ENCODE measurements at places on chromosomes 7 and 10.
A peak's percentile ranks its signal among the peaks of the same experiment; 100 is the strongest.

GRCh38 chr7:17104419-17104818, 194.0 kb upstream of the AHR start:
- no peak for DNase-seq

DNA sequence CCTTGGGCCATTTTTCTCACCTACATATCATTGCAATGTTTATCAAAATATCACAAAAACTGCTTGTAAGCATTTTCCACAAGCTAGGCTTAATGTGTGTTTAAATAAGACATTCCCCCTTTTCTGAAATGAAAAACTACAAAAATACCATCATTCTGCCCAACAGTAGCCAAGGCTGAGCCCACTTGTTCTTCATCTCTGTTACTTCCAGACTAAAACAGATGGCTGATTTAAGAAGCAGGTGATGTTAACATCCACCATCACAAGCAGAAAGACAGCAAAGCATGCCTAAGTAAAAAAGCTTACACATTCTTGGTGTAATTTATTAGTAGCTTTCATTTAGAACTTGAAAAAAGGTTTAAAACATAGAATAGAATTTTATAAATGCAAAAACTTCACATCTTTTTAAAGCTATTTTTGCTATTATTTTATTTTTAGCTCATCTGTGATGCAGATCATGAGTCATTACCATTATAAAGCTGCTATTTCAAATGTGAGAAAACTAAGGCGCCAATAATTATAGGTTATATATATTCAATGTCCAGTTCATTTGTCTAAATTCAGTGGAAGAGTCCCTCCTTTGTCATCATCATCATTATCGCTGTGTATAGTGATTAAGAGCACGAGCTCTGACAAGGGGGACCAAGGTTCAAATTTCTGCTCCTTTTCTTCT, 109.4 kb downstream of the RELN start:
- DNase-seq = no peak

GRCh38 chr7:130288829-130289228, 4.1 kb upstream of the CPA4 start:
- DNase-seq = no peak

DNA sequence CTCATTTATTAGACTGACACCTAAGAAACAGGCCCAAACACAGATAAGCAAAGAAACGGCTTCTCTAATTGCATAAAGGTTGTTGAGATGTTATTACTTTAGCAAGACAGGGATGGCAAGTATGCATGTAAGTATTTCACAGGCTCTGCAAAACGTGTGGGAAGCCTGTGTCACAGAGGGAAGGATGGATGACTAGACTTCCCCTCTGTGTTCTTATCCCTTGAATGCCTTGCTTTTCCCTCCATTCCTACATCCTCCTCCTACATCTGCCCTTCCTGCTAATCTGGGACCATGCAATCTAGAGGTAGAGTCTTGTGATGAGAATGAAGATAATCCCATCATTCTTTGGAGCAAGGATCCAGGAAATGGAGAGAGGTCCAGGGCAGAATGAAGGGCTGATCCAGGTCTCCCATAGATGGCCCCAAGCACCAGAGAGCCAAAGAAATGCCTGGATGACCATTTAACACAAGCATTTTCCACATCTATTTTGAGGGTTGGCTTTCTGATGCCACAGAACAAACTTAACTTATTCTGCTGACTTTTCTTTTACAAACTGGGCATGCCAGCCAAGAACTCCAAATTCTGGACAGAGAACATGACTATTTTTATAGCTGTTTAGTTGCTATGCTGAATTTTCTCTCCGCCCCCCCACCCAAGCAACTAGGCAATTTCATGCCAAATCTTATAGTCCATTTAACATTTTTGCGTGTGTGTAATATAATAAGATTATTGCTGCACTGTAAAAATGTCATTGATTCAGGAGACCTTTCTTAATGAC, 48.1 kb downstream of the NRP1 start:
- DNase-seq = no peak

- DNase-seq = no peak
Measured at GRCh38 chr7:6293202-6293601, 20.8 kb upstream of the CYTH3 start.

- DNase-seq = no peak
Measured at GRCh38 chr7:103504505-103505135, 58.6 kb upstream of the SLC26A5 start.

GRCh38 chr7:125636320-125636962, 706.8 kb upstream of the POT1 start:
- no peak for DNase-seq

- no peak for DNase-seq
Measured at GRCh38 chr7:145732521-145732920, 384.1 kb upstream of the CNTNAP2 start.

GRCh38 chr10:131747791-131748190, 153.0 kb upstream of the PPP2R2D start:
- no peak for DNase-seq

DNA sequence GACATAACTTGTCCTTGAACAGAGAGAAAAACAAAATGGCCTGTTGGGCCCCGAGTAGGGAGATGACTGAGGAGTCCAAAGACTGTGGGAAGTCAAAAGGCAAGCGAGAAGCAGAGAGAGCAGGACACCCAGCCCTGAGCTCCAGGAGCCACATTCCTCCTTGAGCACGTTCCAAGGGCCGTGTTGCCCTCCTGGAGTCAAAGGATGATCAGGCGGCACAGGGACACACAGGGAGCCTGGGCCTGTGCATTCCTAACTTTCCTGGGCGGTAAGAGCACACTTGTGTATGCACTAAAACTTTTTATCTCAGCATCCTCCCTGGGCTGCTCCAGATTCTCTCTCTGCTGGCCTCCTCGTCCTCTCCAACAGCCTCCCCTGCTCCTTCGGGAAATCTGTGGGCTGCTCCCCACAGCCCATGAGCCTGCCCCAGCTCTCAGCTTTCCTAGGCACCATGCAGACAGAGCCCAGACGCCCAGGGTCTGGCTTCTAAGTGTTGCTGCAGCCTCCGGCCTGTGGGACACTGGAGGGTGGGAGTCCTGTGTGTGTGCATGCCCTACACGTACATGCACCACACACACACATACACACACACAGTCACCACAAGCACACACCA, 281.8 kb downstream of the POU6F2 start:
- no peak for DNase-seq

DNA sequence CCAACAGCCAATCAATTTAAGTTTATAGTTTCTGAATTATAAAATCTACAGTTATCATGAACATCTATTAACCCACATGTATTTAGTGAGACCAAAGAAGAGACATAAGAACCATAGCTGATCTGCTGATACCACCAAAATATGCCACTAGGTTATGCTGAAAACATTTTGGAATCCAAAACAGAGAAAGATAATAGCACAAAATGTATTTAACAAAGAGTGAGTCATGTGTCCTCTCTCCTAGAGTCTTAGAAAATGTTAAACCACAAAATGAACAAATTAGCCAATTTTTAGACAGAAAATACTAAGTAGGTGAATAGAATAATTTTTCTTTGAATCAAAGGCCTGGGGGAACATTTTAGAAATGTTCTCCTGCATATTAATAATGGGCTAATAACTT, 527.5 kb downstream of the GPAM start:
- no peak for DNase-seq

- DNase-seq = no peak
Measured at GRCh38 chr7:119545118-119545517, 727.9 kb upstream of the KCND2 start.

- DNase-seq = no peak
Measured at GRCh38 chr10:50379616-50380015, 128.3 kb upstream of the ASAH2 start.

DNA sequence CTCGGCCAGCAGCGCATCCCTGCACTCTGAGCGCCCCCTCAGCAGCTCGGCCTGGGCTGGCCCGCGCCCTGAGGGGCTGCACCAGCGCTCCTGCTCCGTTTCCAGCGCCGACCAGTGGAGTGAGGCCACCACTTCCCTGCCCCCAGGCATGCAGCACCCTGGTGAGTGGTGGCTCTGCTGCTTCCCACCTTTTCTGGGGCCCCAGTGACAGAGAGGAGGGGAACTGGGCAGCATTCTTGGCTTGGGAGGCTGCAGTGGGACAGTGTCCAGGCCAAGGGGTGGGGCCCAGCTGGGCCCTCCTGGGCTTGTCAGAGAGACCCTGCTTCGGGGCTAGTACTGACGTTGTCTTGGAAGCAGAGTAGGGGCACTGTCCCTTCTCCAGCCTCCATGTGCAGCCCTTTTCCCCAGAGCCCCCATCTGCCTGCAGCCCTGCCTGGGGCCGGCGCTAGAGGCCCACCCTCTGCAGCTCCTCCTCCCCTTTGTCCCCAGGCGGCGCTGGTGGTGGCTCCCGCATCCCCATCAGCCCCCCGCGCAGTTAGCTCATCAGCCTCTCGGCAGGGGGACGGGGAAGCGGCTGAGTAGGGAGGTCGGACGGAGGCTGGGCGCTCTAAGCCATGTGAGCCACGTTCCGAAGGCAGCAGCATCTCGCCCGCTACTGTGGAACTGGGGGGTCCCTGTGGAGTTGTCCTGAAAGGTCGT, 29.2 kb downstream of the GBX1 start:
- DNase-seq = no peak

DNA sequence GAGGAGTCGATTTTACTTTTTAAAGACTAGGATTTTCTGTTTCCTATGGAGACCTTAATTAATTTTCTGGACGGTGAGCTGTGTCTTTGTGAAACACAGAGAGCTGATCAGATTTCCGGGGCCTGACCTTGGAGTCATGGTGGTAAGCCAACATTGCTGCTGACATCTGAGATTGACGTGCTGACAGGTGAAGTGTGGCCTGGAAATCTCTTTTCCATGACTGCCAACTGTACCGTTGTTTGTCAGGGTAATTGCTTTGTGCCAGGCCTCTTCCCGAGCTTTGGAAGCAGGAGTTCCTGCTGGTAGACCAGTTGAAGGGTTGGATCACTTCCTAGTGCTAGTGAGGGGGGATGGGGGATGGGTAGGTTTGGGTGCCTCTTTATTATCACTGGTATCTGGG, 71.2 kb downstream of the ADRA2A start:
- DNase-seq = no peak

- DNase-seq = no peak
Measured at GRCh38 chr10:81068460-81068859, 530.8 kb downstream of the SH2D4B start.

GRCh38 chr10:48821692-48822091, 117.9 kb downstream of the LRRC18 start:
- no peak for DNase-seq

- DNase-seq = no peak
Measured at GRCh38 chr7:158110661-158111048, 477.0 kb downstream of the PTPRN2 start.

- no peak for DNase-seq
Measured at GRCh38 chr7:121494516-121494915, 98.4 kb upstream of the FAM3C start.

DNA sequence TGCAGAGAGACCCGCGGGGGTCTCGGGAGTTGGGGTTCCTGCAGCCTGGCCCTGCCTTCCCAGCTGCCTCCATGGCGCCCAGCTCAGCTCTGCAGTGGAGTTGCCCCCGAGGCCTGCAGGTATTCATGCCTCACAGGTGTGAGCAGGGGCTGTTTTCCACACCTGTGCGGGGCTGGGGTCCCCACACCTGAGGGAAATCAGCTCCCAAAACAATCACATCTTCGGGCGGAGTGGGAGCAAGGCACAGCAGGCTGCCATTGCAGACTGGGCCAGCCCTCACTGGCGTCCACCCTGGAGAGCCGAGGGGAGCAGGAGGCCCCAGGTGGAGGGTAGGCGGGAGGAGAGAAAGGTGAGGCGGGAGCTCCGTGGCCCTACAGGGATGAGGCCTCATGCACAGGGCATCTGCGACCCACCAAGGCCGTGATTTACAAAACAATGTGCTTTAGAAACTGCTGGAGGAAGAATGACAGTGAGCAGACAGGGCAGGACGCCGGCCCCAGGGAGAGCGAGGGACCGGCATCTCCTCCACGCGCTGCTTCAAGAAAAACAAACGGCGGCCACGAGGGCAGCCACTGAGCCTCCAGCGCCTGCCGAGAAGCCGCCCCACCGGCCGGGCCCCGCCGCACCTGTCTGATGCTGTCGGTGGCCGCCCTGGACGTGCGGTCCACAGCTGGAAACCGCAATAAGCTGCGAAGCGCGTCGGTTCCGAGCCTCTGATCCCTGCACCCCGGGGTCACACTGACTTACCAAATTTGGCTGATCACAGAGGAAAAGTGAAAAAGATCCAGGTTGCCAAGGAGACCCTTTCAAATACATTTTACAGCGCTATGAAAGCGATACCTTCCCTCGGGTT, 53.0 kb upstream of the PDGFA start:
- DNase-seq = no peak

- DNase-seq = no peak
Measured at GRCh38 chr10:59561477-59562121, 148.1 kb downstream of the SLC16A9 start.

DNA sequence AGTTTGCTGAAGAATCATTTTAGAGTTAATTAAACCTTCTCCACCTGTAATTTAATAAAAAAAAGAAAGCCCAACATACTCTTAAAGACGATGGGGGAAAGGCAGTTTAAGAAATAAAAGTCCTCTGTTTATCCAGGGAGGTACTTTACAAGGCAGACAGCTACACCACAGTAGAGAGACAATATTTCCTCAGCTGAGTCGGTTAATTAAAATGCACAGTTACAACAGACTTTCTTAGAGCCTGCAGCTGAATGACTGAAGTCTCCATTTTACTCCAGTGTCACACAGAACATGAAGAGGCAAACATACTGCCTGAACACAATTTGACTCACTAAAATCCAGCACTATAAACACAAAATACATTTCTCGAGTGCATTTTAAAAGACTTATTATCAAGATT, 15.1 kb downstream of the LRRTM3 start:
- DNase-seq = no peak

- DNase-seq = no peak
Measured at GRCh38 chr10:22911889-22912762, 15.7 kb upstream of the ARMC3 start.

- DNase-seq = peak; percentile 43
Measured at GRCh38 chr10:12194752-12195271, 879 bp downstream of the NUDT5 start.

GRCh38 chr7:41769162-41769561, 66.3 kb upstream of the INHBA start:
- no peak for DNase-seq

- no peak for DNase-seq
Measured at GRCh38 chr10:47101807-47102206, 190.6 kb downstream of the PTPN20 start.

DNA sequence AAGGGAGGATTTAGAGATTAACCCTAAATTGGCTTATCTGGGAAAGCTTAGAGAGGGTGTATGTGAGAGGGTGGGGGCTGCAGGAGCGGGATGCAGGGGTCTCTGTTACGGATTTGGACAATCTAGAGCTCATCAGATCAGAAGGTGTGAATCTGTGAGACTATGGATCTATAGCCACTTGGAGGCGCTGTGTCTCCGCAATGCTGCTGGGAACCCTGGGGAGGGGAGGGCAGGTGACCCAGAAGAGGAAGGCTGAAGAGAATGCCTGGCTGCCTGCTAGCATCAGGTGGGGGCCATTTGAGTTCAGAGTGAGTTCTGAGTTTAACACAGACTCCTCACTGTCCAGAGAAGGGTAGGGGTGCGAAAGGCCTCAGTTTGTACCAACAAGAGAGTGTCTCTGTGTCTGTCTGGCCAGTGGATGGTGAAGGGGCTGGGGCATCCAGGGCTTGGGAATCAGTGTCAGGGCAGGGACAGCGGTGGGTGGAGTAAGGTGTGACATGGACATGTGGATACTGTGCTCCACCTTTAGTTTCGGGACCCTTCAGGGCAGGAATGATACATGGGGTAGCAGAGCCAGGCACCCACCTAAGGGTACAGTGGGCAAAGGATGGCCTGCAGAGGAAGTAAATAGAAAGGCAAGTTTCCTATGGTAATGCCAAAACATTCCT, 187.3 kb upstream of the PRSS58 start:
- peak; percentile 39 for DNase-seq
